ENCODE measurements at places on chromosomes 3 and 15.

DNA sequence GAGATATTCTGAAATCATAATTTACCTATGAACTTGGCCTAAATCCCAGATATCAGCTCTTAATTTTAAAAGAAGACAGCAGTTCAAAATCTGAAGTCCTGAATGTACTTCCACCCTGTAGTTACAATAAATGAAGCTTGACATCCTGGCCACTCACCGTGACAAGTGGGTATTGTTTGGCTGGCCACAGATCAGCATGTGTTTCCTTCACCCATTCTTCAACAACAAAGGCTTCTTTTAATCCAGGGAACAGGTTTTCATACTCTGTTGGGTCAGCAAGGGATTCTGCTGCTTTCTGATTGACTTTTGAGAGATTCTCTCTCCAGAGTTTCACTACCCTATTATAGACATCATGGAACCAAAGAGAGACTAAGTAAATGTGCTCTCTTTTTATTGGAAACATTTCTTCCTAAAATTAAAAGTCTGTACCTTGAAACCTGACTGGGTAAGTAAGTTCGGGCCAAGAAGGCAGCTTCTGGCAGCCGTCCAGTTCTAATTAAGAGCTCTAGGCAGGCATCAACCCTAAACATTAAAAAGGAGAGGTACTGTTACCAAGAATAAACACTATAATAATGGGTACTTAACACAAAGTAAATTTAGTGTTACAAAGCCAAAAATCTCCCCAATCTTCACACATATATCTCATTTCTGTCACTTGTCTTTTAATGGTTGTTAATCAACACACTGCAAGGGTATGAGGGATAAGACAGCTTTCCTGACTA lies 15.2 kb downstream of the MRPS22 start:
- DNase-seq, result no peak

- DNase-seq, result peak; percentile 62
Observed at GRCh38 chr3:16319307-16319706, 54.3 kb downstream of the OXNAD1 start.

- no peak for DNase-seq
Observed at GRCh38 chr15:65385870-65386258, 8.1 kb upstream of the IGDCC3 start.

DNA sequence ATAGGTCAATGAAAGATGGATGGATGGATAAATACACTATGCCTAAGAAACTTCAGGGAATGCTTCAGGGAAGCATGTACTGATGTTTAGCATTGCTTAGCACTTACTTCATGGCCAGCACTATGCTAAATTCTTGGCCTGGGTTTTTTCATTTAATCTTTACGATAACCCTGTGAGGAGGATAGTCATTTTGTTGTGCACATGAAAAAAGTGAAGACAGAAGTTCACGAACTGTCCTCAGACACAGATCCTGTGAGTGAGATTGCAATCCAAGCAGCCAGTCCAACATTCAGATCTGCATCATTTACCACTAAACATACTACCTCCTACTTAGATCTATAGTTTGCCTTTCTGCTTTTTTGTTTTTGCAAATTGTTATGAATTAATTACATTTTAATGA lies 510.8 kb upstream of the AGTR1 start:
- no peak for DNase-seq

GRCh38 chr3:94909726-94910125 lies 846.9 kb downstream of the NSUN3 start:
- no peak for DNase-seq

- no peak for DNase-seq
Observed at GRCh38 chr15:48388016-48388851, 57.0 kb downstream of the DUT start.

DNA sequence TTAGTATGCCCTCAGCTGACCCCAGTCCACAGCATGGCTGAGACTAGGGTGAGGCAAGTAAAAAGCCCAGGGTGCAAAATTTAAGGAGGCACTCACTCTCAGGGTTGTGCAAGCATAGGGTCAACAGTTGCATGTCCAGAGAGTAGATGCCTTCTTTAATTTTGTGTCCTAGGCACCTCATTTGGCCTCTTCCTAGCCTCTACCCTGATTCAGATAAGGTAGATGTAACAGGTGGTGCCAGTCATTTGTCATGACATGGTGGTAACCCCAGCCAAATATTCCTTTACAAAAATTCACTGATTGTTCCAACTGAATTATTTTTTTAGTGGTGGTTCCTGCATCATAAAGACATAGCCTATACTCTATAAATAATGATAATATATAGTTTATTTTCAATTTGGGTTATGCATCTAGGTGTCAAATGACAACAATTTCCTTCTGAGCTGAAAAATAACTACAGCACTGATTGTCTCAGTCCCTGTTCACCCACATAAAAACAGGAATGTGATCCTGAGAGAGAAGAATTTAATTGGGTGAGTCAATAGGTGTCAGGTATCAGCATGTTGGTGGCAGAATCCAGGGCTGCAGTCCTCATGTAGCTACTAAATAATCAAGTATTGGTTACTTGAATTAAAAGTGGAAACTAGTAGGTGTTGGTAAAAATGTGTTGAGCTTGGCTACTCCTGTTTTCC lies 44.2 kb upstream of the TIPARP start:
- DNase-seq, result no peak

- no peak for DNase-seq
Observed at GRCh38 chr3:182671942-182672341, 121.4 kb upstream of the ATP11B start.

GRCh38 chr3:194890091-194890490 lies 204.4 kb downstream of the FAM43A start:
- no peak for DNase-seq

GRCh38 chr3:53941950-53942349 lies 50.3 kb upstream of the SELENOK start:
- DNase-seq, result no peak

GRCh38 chr15:38187630-38188313 lies 64.9 kb upstream of the SPRED1 start:
- no peak for DNase-seq

- no peak for DNase-seq
Observed at GRCh38 chr3:102979682-102980354, 545.0 kb downstream of the ZPLD1 start.

DNA sequence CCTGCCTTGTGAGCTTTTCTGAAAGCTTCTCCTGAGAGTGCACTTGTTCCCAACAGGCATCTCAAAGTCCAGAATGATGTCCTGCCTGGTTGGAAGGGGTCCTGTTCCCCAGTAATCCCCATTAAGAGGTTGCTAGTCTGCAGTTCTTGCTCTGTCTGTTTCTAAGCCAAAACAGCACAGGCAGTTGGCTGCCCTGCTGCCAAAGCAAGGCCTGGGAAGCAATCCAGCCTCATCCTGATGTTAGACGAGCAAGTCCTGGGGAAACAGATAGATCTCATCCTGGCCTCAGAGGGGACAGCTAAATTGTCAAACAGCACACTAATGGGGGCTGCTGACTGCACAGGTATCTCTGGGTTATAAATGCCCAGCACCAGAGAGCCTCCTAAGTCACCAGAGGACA lies 198.0 kb downstream of the EPHB1 start:
- no peak for DNase-seq

Data from stimulated activated CD4-positive, alpha-beta T cell treated with anti-CD3 and anti-CD28 coated beads, Interleukin-15, amount 100 ng/mL, for 1 hour (primary cell).